ENCODE measurements at places on chromosomes 7 and 10.

DNA sequence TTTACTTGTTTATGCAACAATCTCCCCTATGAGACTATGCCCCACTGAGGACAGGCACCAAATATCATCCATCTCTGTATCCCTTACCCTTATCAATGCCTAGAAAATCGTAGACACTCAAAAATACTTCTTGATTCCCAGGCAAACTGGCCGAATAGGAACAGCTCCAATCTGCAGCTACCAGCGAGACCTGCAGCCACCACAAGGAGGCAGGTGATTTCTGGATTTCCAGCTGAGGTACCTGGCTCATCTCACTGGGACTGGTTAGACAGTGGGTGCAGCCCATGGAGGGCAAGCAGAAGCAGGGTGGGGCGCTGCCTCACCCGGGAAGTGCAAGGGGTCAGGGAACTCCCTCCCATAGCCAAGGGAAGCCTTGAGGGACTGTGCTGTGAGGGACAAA lies 10.8 kb upstream of the PPP1R3C start:
- no peak for DNase-seq

DNA sequence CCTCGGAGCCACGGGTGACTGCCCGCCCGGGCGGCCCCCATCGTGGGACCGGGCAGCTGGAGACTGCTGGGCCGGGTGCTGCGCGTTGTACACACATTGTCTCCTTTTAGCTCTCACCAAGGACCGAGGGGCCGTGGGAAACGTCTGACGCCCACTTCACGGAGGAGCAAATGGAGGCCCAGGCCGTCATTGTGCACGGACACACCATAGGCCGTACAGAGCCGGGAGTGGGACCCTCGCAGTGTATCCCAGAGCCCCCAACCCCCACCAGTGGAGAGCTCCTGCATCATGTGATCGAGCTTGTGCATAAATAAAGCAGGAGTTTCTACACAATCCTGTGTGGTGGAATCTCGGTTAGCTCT lies 722 bp downstream of the DENND10 start:
- DNase-seq, result no peak

- no peak for DNase-seq
Observed at GRCh38 chr7:96691702-96692101, 17.9 kb downstream of the SEM1 start.

DNA sequence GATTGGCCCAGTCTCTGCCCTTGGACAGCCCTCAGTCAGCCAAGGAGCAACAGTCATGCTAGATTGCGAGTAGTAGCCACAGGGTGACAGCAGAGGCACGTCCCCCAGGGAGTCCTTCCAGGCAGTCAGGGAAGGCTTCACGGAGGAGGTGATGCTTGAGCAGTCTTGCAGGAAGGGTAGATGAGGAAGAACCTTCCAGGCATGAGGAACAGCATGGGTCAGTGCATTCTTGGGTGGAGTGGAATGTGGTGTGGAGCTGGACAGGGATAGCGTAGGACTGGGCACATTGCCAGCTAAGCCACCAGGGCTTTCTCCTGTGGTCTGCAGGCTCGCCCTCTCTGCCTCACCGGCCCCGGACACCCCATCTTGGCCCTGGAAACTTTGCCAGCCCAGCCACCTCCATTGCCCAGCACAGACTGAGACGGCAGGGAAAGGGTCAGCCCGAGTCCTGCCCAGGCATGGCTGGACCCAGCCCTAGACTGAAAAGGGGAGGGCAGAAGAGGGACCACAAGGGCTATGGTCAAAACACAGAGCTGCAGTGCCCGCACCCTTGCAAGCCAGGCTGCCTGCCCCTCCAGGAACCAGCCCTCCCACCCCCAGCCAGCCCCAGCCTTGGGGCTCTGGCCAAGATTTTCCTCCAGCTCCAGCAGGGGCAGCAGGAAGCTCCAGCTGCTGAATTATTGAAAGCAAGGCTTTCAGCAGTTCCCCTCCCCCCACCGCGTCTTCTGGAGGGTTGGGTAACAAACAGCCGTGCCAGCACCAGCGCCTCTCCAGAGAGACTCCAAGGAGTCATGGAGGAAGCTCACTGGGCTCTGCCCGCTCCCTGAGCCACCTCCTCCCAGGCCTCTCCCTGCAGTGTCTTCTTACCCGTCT lies 18.7 kb downstream of the SRRM3 start:
- DNase-seq, result no peak

- no peak for DNase-seq
Observed at GRCh38 chr7:30726296-30727006, 25.5 kb upstream of the INMT start.

GRCh38 chr10:97664282-97664850 lies 22.7 kb downstream of the AVPI1 start:
- DNase-seq, result no peak

DNA sequence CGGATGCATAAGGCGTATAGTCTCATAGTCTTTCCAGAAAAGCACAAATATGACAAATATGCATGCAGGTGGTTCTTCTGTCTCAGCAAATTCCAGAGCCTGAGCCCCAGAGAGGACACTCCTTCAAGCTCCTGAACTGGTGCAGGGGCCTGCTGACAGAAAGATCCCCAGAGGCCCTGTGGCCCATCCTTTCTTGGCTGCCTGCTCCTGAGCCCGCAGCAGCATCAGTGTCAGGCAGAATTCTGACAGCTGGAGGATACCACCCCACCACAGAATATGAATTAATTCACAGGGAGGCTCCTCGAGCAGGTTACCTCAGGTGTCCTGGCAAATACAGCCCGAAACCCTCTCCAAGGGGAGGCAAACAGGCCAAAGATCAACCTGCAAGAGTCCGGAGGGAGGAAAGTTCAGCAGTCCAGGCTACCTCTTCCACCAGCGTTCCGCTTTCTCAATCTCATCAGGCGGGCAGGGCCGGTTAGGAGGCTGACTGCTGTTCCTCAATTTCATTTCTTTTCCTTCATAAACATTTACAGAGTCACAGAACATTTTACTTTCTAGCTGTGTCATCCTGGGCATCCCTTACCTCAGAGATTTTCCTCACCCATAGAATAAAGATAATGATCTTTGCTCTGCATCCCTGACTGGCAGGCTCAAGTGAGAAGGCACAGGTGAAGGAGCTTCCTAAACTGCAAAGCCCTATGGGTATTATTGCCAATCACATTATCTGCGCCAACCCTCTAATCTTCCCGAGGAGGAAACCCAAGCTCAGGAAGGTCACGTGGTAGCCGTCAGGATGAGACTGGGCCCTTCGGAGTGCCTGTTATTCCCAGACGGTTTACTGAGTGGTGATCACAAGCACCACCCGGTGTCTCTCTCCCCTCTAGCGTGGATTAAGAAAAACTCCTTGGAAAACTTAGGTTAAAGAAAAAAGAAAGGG lies 1.4 kb downstream of the DNAJB12 start:
- no peak for DNase-seq

- DNase-seq, result no peak
Observed at GRCh38 chr10:110436554-110437350, 61.0 kb upstream of the DUSP5 start.

DNA sequence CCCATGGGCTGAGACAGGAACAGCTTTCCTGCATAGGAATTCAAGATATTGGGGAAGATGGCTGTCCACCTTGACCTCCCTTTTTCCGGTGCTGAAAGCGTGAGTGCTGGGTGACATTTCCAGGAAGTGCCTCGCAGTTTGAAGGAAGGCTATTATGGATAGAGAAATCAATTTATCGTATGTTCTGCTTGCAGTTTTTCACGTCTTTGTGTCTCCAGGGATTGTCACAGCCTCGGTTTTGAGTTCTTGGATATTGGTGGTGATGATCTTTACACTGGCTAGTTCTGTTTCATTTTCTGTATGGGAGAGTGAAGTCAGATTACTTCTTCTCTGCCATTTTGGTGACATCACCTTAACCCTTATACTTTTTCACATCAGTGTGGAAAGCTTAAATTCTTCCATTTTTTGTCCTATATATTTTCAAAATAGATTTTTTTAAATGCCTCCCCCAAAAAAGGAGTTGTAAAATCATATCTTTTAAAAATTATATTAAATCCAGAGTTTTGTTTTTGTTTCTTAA lies 102.5 kb upstream of the APBB1IP start:
- DNase-seq, result no peak

- no peak for DNase-seq
Observed at GRCh38 chr7:74627661-74628411, 29.7 kb upstream of the GTF2I start.

- DNase-seq, result no peak
Observed at GRCh38 chr7:2299131-2299829, 15.0 kb downstream of the SNX8 start.

DNA sequence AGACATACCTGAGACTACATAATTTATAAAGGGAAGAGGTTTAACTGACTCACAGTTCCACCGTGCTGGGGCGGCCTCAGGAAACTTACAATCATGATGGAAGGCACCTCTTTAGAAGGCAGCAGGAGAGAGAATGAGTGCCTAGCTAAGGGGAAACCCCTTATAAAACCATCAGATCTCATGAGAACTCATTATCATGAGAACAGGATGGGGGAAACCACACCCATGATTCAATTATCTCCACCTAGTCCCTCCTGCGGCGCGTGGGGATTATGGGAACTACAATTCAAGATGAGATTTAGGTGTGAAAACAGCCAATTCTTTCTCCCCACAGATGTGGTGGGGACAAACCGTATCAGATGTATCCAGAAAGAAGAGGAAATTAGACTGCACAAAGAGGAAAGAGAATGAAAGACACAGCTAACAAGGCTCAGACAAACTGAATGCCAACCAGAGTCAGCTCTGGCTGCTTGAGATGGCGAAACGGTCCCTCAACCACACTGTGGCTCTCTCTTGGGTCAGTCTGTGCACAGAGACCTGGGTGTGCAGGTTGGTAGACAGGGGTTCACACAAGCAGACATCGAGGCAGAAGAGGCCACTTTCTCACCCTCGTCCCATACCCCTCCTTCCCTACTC lies 375.6 kb downstream of the SFMBT2 start:
- DNase-seq, result no peak

All from activated T-helper 1 cell treated with anti-CD3 and anti-CD28 coated beads, Interleukin-12 subunit alpha, Interleukin-12 subunit beta, Interleukin-2, Interleukin-4 antibody, amounts not matched to agents 30 ng/mL and 10 ng/mL and 1 ng/mL, durations not matched to agents 14 hours and 24 hours and 36 hours (primary cell).